ENCODE measurements at places on chromosomes 7 and 10. TPM values are rescaled to one million over a fixed set of nuclear protein-coding genes. Genes with fewer than 3 reads are reported as not detected.
A peak's percentile ranks its signal among the peaks of the same experiment; 100 is the strongest.

PALD1 gene
- polyA plus RNA-seq, result 10.1 TPM

ZMIZ2 gene
- polyA plus RNA-seq, result 77.5 TPM

TMEM26 gene
- polyA plus RNA-seq, result 9.0 TPM

DNA sequence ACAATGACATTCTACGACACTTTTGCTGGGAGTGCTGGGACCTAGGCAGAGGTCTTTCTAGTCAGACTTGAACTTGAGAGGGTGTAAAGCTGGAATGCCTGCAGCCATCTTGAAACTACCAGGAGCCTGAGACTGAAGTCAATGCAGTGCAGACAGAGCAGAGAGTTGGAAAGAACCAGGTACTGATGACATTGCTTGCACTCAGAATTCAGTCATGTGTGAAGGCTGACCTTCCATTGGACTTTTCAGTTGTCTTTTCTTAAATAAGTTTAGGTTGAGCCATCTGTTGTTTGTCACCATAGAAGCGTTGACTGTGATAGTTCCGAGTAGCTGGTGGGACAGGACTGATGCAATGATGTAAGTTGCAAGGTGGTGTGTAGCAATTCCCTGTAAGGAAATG is 3.1 kb upstream of the PLPP4 start:
- no peak for DNase-seq

DNA sequence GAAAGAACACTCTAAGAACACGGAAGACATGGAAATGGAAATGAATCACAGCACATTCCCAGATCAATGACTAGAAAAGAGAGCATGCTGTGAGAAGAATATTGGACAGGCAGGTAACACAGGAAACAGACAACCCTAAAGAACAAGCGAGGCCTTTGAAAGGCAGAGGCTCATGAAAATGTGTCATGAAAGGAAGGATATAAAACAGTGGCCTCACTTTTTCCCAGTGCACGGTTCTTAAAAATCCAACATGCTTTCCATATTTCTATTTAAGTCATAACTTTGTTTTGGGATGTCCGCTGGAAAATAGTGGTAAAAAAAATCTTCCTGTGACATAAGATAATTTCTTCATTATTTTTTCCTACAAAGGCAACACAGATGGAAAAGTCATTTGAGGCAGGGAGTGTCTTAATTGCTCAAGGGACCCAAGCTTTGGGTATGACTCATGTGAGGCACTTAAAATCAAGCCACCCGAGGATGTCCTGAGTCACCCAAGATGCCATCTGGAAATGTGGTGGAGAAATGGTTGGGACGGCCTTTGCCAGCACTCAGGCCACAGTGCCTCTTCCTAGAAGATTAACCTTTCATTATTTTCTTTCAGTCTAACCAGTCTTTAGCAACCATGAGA is 17.0 kb downstream of the ITIH5 start:
- no peak for DNase-seq

DNA sequence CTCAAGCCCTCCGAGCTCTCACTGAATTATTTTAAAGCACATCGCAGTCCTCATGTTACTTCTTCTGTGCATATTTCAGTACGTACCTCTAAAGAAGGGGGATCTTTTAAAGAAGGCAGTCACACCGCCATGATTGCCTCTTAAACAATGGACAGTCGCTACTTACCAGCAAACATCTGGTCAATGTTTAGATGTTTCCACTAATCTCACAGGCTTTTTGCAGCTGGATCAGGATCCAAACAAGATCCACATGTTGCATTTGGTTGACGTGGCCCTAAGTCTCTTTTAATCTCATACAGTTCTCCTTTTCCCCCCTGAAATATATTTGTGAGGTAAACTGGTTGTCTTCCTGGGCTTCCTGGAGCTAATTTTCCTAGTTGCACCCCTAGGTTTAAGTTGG is 50.0 kb downstream of the PRF1 start:
- no peak for DNase-seq

DNA sequence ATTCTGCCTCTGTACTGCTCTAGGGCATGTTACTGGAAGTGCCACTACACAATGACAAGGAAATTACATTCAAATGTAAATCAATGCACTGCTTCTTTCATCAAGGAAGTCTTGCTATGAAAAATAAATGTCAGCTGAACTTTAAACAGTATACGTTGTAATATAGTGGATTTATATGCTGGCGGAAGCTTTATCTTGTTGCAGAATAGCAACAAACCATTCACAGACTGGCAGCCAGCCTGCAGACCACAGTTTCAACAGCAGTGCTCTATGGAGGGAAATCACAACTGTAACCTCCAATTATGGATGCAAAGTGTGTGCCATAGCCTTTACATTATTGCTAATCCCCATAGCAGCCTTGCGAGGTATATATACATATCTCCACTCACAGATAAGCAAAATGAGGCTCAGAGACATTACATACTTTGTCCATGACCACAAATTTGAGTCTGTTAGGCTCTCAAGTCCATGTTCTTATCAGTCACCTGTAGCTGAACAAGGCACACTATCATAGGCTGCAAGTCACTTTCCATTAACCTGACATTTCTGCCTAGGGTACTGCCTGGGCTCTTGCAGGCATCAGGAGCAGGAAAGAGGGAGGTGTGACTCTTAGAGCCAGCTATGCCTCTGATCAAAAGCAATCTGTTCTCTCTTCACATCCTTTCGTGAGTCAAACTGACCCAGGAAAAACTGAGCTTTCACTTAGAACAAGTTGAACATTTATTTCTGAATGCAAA is 22.6 kb downstream of the COL28A1 start:
- DNase-seq, result no peak

IFIT5 gene
- 16.1 TPM for polyA plus RNA-seq

GRCh38 chr7:2774935-2775334 is 69.2 kb downstream of the GNA12 start:
- no peak for DNase-seq

PKD2L1 gene
- 0.38 TPM for polyA plus RNA-seq

DNA sequence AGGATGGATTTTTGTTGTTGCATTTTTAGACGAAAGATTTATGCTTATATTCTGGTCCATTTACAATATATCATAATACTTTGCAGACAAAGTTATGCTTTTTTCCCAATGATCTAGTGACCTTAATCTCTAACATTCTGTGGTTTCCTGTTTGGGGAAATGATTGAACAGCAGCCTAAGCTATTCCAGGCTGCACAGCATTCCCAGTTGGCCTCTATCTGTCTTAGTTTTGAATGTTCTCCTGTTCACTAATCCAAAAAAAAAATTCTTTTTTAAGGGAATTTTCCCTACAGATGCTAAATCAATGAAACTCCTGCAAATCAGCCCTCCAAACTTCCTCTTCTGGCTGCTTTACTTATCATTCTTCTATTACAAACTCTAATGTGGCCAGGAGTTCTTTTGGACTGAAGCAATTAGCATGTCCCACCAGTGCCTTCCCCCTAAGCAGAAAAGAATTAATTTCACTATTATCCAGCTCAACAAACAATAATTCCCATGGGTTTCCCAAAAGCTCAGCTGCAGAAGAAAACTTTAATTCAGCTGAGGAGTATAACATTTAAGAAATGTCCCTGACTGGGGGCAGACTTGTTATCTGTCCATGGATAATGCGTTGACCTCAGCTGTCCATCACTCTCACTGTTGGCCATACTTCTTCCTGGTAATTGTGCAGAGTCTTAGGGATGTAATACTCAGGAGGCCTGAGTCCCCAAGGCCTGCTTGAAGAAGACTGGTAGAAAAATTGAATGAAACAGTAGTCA is 81.9 kb upstream of the TRIL start:
- DNase-seq, result no peak

DNA sequence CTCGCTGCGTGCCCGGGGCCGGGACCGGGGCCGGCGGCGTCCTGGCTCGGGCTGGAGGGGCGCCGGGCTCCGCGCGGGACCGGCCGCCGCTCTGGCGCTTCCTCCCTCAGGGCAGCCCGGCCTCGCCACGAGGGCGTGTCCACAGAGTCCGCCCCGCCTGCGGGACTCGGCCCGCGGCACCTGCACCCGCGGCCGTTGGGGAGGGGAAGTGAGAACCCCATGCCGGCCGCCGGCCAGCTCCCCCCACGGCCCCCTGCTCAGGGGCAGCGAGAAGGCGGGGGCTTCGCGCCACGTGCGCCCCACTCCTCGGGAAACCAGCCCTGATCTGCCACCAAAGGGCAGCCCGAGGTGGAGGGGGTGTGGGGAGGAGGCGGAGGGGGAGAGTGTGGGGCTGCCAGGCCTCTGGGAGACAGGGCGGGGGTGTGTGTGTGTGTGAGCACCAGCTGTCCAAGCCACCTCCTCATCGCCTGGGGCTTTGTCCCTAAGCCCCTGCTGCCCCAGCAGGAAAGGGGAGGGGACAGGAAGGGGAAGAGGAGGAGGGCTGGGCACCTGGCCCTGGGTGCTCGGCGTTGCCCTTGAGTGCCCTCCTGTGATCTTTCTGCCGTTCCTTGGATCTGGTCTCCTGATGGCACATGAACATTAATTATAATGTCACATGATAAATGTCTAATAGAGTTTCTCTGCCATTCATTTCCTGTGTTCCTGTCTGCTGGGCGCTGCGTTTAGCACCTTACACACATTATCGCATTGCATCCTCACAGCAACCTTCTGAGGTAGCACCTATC is at the start of gene PIK3AP1:
Gene PIK3AP1, minus strand, starts transcription at position 93 of the 785 bp plus-strand sequence. CDS start 120 bp downstream, outside the sequence.
- DNase-seq, result peak; percentile 31

GRCh38 chr7:25615003-25615402 is 386.7 kb upstream of the NPVF start:
- DNase-seq, result no peak

RBP3 gene
- 0.10 TPM for polyA plus RNA-seq

DNA sequence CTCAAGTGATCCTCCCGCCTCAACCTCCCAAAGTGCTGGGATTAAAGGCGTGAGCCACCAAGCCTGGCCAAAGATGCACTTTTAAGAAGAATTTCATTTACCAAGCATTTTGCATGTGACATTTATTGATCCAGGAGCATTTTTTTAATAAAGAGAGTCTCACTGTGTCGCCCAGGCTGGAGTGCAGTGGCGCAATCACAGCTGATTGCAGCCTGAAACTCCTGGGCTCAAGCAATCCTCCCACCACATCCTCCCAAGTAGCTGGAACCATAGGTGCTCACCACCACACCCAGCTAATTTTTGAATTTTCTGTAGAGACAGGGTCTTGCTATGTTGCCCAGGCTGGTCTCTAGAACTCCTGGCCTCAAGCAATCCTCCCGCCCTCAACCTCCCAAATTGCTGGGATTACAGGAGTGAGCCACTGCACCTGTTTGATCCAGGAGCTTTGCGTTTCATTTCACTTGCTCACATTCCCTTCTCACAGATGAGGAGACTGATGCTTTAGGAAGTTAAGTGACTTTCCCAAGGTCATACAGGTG is 4.4 kb upstream of the TBL2 start:
- DNase-seq, result no peak

TACR2 gene
- polyA plus RNA-seq, result 0.38 TPM

DNA sequence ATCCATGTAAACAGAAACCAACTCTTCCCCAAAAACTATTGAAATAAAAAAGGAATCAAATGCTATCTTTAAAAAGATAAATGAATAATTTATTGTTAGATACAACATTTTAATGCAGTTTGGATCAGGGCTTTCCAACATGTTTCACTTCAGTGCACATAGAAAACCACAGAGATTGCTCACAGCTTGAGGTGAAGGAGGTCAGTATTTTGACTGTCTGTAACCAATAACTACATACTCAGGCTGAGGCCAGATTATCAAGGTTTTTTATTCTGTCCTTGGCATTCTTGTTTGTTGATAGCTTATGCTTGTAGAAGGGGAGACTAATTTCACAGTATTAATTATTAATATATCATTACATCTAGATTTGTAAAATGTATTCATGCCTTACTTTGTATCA is 195.5 kb downstream of the PRKG1 start:
- no peak for DNase-seq

GOLGA7B gene
- 1.2 TPM for polyA plus RNA-seq

GRCh38 chr7:21579341-21580072 is 36.7 kb downstream of the DNAH11 start:
- DNase-seq, result no peak

- DNase-seq, result peak; percentile 35
Observed at GRCh38 chr7:17940951-17941431, 697 bp upstream of the SNX13 start.

CALML5 gene
- polyA plus RNA-seq, result not detected

- no peak for DNase-seq
Observed at GRCh38 chr7:140212100-140212881, 35.5 kb upstream of the KDM7A start.

RADIL gene
- polyA plus RNA-seq, result 1.3 TPM

GRCh38 chr10:3497581-3497980 is 287.4 kb downstream of the KLF6 start:
- DNase-seq, result no peak

GRCh38 chr7:21276471-21277035 is 151.3 kb upstream of the SP4 start:
- DNase-seq, result no peak
